ENCODE measurements at places on chromosomes 3 and 15.

GRCh38 chr15:41564960-41565502 lies 6.0 kb downstream of the TYRO3 start:
- DNase-seq, result no peak

GRCh38 chr3:4988983-4989834 lies 10.0 kb downstream of the BHLHE40 start:
- peak; percentile 51 for DNase-seq

- DNase-seq, result no peak
Observed at GRCh38 chr15:75193272-75193671, 8.4 kb upstream of the C15orf39 start.

DNA sequence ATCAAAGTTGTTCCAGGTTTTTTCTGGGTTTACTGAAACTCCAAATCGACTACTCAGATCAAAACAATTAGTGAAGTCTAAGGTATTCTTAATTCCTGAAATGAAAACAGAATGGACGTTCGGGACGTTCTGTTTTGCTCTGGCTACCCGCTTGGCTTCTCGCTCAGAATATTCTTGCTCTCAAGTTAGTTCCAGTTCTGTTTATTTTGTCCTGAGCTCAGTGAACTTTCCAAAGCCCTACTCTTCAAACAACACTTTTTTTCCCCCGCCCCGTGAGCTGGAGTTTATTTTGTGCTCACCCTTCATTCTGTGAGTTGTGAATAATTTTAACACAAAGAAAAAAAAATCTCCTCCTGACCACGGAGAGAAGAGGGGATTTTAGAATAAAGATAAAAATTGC lies 72.6 kb downstream of the SAMMSON start:
- DNase-seq, result no peak

DNA sequence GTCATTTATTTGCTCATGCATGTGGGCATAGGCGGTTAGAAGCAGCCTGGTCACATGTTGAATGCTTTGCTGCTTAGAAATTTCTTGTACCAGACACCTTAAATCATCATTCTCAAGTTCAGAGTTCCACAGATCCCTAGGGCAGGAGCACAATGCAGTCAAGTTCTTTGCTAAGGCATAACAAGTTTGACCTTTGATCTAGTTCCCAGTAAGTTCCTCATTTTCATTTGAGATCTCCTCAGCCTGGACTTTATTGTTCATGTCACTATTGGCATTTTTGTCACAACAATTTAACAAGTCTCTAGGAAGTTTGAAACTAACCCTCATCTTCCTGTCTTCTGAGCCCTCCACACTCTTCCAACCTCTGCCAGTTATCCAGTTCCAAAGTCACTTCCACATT lies 22.8 kb downstream of the HGD start:
- DNase-seq, result no peak

DNA sequence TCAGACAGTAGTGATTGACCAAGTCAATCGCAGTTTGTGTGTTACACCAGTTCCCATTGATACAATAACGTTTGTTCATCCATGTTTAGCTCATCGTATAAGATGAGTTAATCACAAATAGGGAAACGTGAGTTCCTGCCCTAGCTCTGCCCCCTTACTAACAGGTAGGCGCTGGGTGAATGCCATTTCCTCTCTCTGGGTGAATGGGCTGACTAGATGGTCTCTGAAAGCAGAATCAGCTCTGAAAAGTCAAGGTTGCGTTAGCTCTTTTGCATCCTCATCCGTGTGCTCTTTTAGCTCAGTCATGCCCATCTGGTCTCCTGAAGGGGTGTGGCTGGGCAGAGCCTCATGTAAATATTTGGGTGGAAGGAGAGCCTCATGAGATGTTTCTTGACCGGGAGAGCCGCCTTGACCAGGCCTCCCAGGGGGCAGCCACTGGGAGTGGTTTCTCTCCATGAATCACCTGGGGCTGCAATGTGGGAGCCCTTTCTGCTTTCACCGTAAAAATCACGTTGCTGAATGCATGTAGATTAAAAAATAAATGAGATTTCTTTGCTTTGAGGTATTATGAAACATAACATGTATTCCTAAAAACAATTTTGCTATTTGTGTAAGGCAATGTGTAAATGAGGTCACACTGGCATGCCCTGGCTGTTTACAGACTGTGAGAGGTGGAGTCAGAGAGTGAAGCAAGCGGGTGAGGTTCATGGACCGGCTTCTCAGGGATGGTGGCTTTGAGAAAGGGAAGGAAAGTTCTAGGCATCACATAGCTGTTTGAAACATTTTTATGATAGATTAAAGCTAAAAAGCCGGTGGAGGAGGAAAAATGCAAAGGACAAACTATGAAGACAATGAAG lies 108.4 kb upstream of the RASGRP1 start:
- no peak for DNase-seq

DNA sequence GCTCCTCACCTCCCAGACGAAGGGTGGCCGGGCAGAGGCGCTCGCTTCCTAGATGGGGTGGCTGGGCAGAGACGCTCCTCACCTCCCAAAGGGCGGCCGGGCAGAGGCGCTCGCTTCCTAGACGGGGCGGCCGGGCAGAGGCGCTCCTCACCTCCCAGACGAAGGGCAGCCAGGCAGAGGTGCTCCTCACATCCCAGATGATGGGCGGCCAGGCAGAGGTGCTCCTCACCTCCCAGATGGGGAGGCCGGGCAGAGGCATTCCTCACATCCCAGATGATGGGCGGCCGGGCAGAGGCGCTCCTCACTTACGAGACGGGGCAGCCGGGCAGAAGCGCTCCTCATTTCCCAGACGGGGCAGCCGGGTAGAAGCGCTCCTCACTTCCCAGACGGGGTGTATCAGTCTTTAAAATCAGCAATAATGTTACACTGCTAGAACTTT lies 19.4 kb upstream of the CCNL1 start:
- no peak for DNase-seq

Measured in IMR-90 (cell line).